ENCODE measurements at places on chromosomes 12 and 14.
A peak's percentile ranks its signal among the peaks of the same experiment; 100 is the strongest.

DNA sequence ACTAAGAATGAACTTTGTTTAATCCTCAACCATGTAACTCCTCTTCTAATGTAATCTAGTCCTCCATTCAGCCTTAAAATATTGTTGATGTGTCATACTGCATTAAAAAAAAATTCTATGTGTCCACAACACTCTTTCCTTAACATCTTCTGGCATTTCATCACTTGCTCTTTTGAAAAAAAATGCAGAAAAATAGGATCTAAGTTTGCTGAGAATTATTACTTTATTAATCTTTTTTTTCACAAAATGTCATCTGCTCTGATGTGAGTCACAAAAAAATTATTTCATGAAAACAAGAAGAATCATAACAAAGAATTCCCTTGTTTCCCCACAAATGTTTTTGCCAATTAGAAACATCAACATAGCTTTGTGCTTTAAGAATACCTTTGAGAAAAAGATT, 410.1 kb upstream of the MGAT4C start:
- no peak for DNase-seq

- DNase-seq, result no peak
Observed at GRCh38 chr14:79256380-79256779, 954.9 kb downstream of the DIO2 start.

DNA sequence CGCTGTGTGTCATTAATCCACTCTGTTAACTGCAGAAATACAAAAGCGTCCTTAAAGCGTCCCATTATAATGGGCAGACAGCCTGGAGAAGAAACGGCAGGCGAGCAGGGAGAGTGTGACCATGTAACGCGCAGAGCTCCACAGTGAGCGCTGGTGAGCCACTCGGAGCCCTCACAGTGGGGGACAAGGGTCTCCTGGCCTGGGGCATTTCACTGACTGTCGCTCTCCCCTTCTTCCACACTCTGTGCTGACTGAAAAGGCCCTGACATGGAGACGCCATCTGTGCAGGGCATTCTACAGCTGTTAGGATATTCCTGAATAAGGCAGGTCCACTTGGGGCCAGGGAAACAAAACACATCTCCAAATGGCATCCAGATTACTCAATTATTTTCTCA, 24.2 kb downstream of the CCDC92 start:
- DNase-seq, result no peak

GRCh38 chr12:75862692-75863471, 168.7 kb downstream of the PHLDA1 start:
- DNase-seq, result no peak

- DNase-seq, result no peak
Observed at GRCh38 chr12:26614011-26614616, 218.9 kb downstream of the ITPR2 start.

DNA sequence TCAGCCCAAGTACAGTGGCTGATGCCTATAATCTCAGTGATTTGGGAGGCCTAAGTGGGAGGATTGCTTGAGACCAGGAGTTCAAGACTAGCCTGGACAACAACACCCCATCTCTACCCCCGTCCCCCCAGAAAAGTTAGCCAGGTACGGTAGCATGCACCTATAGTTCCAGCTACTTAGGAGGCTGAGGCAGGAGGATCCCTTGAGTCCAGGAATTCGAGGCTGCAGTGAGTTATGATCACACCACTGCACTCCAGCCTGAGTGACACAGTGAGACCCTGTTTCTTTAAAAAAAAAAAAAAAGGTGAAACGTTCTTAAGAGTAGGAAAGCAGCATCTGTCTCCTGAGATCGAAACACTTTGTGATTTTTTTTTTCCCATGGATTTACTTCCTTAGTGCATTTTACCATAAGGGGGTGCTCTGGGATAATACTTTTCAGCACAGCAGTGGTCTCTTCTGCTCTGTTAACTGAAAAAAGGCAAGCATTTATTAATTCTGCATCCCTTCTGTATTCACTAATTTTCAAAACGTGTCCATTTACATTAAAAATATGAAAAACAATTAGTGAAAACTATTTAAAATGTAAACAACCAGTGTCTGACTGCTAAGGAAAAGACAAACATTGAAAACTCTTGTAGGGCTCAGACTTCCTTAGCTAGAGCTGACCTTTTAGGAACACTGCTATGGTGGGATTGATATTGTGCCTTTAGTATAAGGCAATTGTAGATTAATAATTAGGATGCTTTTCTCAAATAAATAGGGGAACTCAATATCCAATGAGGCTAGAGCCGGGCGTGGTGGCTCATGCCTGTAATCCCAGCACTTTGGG, 31.2 kb upstream of the USP44 start:
- DNase-seq, result no peak

DNA sequence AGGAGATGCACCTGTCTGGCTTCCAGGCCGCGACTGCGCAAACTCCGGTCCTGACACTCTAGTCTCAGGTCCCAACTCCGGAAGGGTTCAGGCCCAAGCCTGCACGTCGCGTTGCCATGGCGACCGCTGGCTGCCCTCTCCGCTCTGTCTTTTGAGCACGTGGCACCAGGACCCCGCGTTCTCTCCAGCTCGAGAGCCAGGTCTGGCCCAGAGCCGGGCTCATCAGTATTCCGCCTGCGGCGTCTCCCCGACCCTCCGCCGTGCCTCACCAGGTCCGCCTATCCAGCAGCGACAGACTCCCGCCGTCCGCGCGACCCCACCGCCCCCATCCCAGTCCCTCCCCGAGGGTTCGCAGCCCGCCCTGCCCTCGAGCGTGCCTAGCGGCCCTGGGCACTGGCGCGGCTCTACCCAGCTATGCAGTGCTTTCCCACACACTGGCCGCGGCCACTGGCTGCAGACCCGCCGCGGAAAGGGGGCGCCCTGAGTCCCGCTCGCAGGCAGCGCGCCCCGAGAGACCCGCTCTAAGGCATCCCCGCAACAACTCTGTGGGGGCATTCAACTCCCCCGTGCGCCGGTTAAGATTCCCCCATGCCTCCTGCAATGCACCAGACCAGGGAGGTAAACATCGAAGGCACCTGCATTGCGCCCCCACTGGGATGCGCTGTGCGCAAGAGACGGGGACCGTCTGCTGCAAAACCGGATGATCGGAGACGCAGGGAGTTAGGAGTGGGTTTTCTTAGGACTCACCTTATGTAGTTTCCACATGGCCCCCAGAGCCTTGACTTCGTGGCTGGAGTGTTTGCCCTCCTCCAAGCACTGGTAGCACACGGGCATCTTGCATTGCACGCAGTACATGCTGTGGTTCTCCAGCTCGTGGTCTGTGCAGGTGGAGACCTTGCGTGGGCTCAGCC, 1.3 kb downstream of the TRIM9 start:
- peak; percentile 26 for DNase-seq

- DNase-seq, result no peak
Observed at GRCh38 chr12:6860942-6861341, 6.4 kb upstream of the TPI1 start.

GRCh38 chr12:105020241-105020962, 34.3 kb downstream of the NOPCHAP1 start:
- DNase-seq, result no peak

- no peak for DNase-seq
Observed at GRCh38 chr12:44968965-44969364, 81.9 kb downstream of the DBX2 start.

DNA sequence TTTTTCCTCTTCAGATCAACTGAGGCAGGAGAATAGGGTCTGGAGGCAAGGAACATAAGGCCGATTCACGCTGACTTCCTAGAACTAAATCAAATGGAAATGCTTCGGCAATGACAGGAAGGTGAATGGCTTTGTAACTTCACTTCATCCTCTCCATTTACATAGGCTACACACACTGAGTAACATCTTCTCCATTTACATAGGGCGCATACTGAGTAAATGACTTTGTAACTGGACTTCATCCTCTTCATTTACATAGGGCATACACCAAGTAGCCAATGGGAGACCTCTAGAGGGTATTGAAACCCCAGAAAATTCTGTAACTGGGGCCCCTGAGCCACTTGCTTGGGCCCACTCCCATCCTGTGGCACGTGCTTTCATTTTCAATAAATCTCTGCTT, 71.0 kb upstream of the CPSF6 start:
- DNase-seq, result no peak
